ENCODE measurements at places on chromosomes 5 and 9. TPM values are rescaled to one million over a fixed set of nuclear protein-coding genes. Genes with fewer than 3 reads are reported as not detected.

Gene DCAF10
- total RNA-seq = 13.6 TPM

Gene BSPRY
- total RNA-seq = 1.0 TPM

Gene HAPLN1
- total RNA-seq = 1.6 TPM

Gene NSMF
- 4.2 TPM for total RNA-seq

Gene FAM153A
- not detected for total RNA-seq

Gene CNOT8
- total RNA-seq = 42.3 TPM

Gene CDH6
- total RNA-seq = 5.7 TPM

Gene FCN2
- total RNA-seq = 1.0 TPM

Gene SLC6A19
- total RNA-seq = under 0.01 TPM

Gene AHRR
- 1.0 TPM for total RNA-seq

Gene NR4A3
- 2.1 TPM for total RNA-seq

Gene GABBR2
- under 0.01 TPM for total RNA-seq

Gene SETX
- total RNA-seq = 47.5 TPM
